ENCODE measurements at places on chromosomes 1 and 21.

- DNase-seq = no peak
These were observed 4.5 kb upstream of the DDR2 start for GRCh38 chr1:162627662-162628296.

GRCh38 chr1:70220517-70221237 lies 503 bp upstream of the SRSF11 start:
- no peak for DNase-seq

GRCh38 chr1:209323743-209324142 lies 259.8 kb upstream of the CAMK1G start:
- no peak for DNase-seq

- no peak for DNase-seq
These were observed 534.0 kb downstream of the KIF26B start for GRCh38 chr1:245688536-245689453.

DNA sequence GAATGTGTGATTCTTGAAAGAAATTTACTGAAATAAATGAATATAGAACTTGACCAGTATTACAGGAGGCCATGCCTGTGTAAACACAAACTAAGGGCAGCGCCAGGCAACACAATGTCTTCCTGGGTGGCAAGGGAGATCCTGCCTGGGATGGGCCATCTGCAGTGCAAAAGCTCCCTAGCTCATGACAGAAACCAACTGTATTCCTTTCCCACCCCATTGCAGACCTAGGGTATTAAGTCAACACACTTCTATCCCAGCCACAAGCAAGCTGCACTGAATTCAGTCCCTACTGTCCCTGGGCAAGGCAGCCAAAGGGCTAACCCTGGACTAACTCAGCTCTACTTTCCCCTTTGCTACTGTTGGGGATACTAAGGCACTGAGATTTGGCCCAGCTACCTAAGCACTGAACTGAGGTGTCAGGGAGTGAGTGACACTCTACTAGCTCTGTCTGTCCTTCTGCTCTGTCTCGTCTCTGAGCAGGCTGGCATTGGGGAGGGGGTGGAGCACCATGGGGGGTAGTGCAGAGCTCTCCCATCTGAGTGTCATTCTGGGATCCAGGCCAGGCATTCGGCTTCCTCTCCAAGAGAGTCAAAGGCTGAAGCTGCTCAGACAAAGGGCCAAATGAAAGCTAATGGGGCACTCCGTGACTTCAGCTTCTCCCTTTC lies 2.5 kb downstream of the INKA2 start:
- DNase-seq = no peak

DNA sequence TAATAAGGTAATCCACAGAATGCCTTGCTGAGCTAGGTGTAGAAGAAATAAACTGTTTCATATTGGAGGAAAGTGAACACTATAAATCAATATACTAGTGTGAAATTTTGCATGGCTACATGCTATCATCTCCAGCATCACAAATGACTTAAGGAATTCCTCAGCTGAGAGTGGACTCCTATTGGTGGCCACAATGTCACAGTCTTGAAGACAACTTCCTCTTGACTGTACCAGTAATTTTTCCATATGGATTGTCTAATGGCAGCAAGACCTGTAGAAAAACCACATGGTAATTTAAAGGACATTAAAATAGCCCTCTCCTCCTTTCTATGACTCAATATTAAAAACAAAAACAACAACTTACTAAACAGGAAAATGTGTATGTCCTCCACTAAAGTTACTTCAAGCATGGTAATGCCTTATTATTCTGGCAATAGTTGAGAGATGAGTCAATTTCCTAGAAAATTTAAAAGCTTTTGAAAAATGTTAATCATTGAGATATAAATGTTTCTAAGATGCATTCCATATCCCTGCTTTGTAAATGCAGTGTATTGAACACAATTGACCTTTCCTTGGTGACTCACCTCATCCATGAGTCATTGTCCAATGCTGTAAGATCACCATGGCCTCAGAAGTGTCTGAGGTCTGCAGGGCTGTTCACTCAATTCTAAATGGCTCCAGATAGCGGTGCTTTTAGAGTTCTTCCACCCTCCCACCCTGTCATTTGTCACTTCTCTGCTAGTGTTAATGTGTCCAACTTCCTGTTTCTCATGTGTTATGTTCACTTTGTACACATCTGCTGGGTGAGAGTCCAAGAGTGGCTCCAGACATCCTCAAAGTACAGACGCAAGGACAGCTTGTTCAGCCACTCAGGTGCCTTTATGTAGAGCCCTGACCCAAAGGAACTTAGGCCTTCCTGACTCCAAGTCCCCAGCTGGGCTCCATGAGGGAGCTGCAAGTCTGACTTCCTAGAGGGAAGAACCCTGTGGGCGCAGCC lies 32.8 kb upstream of the DNASE2B start:
- no peak for DNase-seq

- no peak for DNase-seq
These were observed 6.7 kb downstream of the EPS8L3 start for GRCh38 chr1:109756848-109757521.

GRCh38 chr1:245458234-245458633 lies 303.4 kb downstream of the KIF26B start:
- no peak for DNase-seq

DNA sequence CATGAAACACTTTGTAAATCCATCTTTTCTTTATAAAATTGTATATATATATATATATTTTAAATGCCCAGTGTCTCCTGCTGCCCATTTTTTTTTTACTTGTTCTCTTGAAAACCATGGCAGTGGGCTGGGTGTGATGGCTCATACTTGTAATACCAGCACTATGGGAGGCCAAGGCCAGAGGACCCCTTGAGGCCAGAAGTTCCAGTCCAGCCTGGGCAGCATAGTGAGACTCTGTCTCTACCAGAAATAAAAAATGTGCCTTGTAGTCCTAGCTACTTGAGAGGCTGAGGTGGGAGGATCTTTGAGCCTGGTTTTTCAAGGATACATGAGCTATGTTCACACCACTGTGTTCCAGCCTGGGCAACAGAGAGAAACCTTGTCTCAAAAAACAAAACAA lies 62.2 kb downstream of the HS2ST1 start:
- no peak for DNase-seq

- no peak for DNase-seq
These were observed 351.8 kb downstream of the NEGR1 start for GRCh38 chr1:71930511-71930910.

GRCh38 chr1:35499652-35500176 lies 57.5 kb downstream of the KIAA0319L start:
- no peak for DNase-seq

GRCh38 chr1:230147253-230148125 lies 80.5 kb downstream of the GALNT2 start:
- DNase-seq = no peak

GRCh38 chr1:29390491-29391361 lies 154.4 kb downstream of the PTPRU start:
- no peak for DNase-seq

GRCh38 chr21:45436351-45437065 lies 31.5 kb downstream of the COL18A1 start:
- no peak for DNase-seq

DNA sequence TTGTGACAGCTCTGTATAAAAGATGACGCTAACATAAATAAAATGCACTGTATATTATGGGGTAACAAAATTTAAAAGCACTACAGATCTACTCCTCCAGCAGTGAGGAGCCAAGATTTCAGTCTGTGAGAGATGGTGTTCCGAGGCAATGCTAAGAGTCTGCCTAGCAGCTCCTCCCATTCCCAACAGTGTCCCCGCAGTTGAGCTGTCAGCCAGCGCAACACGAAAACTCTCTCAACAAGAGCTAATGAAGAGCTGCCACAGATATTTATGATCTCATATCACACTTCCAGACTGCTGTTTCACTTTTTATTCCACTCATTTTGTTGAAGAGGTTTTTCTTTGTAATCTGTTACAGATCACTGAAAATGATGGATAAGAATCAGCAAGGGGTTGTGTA lies 53.9 kb upstream of the ESRRG start:
- DNase-seq = no peak

DNA sequence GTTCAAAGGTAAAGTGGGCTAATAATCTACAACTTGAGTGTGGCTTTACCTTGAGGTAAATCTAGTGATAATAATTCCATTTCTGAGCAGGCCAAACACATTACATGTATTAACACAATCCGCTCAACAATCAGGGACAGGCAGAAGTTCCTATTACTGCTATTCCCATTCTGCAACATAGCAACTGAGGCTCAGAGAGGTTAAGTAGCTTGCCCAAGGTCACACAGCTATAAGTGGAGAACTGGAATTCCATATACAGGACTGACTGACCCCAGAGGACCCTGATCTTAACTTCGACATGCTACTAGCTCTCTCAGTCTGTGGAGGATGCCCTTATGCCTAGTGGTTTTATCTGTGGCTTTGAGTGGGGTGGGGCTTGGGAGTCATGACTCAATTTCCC lies 110.1 kb downstream of the TRABD2B start:
- no peak for DNase-seq

DNA sequence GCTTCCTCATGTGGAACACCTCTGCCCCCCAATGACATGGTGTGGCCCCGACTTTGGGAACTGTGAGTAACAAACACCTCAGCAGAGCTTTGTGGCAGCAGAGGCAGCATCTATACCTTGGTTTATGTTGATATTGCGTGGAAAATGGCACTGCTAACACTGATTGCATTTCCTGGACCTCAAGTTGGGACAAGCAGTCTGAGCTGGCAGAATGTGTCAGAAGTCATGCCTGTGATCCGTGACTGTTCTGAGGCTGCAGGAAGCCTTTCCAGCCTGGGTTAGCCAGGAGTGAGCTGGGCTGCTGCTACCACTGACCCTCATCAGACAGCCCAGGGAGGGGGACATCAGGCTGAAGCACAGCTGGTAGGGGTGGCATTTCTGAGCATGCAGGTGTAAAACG lies 268.5 kb downstream of the KCNJ6 start:
- no peak for DNase-seq

DNA sequence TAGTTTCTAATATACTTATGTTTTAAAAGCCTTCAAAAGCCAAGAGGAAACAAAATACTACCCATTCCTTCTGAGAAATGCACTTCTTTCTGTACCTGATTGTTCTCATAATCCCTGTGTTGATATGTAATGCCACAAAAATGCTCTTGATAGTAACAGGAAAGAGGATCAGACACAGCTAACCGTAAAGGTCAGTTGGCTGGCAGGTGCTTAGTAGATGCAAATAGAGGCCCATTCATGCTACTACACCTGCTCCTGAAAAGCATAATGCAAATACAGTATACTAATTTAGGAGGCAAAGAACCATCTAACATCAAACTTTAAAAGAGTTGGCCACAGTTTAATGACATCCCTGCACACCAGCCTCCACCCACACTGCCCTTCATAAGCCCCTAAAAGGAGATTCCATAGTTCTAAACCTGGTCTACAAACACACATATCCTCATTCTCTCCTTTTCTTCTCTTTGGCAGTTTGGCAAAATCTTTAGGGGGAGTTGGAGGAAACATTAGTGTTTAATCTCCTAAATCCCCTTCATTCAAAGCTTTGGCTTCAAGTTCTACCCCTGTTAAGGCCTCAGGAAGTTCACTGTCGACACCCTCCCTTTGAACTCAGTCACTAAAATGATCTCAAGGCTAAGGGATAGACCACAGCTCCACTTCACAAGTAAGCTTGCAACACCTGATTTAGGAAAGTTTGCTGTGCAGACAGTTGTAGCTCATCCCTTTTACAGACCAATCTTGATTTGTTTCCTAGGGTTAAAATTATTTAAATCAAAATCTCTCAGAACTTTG lies 2.9 kb upstream of the CD46 start:
- DNase-seq = no peak

DNA sequence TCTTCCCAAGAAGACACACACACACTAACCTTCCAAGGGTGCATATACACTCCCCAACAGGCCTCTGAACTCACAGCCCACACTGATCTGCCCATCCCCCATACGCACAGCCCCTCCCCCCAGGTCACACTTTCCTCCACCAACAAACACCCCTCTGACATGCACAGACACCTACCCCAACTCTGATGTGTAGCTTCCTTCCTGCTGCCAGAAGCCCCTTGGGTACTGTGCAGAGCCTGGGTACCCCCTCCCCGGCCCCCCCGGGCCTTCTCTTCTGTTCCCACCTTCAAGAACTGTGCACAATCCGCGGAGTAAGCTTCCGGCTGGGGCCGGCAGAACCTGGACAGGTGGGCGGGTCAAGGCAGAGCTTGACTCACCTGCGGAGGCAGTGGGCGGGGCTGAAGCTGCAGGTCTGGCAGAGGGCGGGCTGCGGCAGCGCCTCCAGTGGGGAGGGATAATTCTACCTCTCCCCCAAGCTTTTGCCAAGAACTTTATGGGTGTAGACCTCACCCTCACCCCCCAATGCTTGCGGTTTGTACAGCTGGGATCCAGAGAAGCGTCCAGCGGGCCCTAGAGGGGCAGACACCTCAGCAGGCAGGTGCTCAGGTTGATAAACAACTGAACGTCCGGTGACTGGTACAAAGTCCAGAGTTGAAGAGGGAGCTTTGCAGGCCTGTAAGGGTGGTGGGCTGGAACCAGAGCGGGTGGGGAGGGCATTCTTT lies at the start of gene C1orf210:
Gene C1orf210, minus strand, starts transcription at position 313 of the 722 bp plus-strand sequence. CDS start 2,311 bp downstream, outside the sequence.
- DNase-seq = no peak

DNA sequence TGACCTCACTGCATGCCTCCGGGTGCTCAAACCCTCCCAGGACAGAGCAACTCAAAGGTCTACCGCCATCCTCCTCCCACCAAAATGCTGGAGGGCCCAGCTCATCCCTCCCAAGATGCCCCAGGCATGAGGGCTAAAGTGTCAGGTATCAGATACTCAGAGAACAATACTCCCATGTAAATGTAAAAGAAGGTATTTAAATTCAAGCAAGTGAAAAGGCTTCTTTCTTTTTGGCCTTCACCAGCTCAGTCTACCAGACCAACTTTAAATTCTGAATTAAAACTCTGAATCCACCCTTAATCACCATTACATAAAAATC lies 3.0 kb downstream of the PARP1 start:
- DNase-seq = no peak

Data from activated CD8-positive, alpha-beta memory T cell treated with anti-CD3 and anti-CD28 coated beads for 48 hours (primary cell).